ENCODE measurements at places on chromosomes 12 and 14.

DNA sequence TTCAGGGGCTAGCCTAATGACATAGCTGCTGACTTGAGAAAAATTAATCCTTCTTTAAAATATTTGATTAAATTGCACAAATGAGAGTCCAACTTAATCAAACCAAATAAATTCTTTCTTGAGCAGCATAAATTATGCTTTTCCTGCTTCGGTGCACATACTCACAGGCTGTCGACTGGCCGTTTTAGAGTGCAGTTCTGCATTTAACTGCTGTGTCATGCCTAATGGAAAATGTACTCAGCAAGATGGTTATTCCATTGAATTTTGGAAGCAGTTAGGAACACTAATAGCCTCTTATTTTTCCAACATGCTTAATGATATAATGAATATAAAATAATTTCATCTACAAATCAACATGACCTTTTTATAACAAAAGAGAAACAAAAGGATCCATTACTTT is 266.1 kb upstream of the LRIG3 start:
- DNase-seq: no peak
- H3K36me3 ChIP-seq: no peaks in the 10 kb centered on the region
- no peaks in the 10 kb centered on the region for H3K27me3 ChIP-seq
- no peaks in the 10 kb centered on the region for H3K4me1 ChIP-seq

DNA sequence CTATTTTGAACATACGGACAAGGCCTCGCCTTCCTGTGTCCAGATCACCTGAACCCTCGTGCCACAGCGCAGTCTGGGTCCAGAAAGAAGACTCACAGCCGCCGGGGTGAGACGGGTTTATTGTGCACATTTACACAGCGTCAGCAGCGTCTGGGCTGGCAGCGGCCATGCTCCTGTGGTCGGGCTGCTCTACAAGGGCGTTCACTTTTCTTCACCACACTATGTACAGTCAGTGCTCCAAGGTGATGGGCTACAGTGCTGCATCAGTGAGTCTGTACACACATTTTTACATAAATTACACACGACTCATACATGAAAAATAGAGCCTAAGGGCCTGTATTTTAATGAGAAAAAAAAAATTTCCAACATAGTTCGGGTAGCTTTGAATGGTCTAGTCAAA is 18.0 kb downstream of the ZFYVE21 start:
- no peak overlapping the region for H3K4me3 ChIP-seq
- no peak for DNase-seq
- no peak overlapping the region for H3K27ac ChIP-seq

DNA sequence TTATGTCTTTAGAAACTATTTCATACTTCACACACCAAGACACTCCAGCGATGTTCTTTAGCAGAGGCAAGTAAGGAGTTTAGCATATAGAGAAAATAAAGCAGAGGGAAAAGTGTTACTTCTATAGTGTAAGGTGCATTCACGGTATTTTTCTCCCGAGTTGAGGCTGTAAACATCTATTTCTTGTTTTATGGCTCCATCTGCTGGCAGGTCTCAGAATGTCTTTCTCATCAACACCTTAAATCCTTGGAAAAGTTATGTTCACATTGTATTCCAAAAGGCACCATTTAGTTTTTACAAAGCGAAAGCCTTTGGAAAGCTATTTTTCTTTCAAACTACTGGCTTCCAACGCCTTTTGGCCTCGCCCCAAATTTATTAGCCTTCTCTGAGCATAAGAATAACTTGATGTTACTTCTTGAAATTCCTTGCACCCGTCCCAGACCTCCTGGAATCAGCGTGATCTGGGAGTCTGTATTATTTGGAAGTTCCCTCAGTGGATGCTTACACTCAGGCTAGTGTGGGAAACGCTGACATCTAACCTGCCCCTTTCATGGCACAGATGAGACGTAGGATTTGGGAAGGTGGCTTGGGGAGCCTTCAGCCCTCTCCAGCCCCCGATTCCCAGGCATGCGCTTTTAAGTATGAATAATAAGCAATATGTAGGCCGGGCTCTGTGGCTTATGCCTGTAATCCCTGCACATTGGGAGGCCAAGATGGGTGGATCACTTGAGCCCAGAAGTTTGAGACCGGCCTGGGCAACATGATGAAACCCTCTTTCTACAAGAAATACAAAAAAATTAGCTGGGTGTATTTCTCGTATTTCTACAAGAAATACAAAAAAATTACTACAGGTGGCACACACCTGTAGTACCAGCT is 1.9 kb upstream of the PIWIL1 start:
- no peaks in the 10 kb centered on the region for H3K36me3 ChIP-seq
- DNase-seq: peak; percentile 44
- no peak overlapping the region for H3K4me3 ChIP-seq

DNA sequence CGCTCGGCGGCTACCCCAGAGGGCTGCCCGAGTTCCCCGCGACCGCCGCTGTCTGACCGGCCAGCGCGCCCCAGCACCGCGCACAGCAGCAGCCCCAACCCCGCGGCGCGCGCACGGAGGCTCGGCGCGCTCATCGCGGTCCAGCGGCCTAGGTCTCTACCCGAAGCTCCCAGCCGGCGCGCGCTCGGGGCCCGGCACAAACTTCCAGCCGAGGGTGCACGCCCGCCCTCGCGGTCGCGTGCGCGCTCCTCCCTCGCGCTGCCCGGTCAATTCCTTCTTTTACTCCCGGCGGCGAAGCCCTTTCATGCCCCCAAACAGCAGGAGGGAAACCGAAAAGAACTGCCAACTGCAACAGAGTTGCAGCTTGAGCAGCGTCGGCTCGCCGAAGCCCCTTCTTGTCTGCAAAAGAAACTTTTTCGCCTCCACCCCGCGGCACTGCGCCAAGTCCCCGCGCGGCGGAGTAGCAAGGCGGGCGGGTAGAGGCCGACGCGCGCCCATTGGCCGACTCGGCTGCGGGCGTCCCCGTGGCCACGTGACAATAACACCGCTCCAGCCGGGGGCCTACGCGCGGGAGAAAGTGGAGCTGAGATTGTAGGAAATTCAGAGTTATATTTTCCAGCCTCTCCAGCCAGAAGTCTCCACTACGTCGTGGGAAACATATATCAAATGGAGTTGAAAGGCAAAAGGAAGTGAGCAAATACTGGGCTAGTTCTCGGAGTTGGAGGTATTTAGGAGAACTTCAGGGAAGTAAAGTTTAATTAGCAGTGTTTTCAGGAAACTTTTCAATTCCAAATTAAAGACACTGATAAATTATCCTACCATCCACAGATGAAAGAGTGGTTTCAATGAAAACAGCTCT is at the start of gene LRIG3:
Gene LRIG3 (minus strand): TSS at position 403 of the 859 bp plus-strand sequence. CDS start 269 bp downstream, at position 134.
- DNase-seq: peak; percentile 98
- peaks cover 6% of the 10 kb centered on the region for H3K36me3 ChIP-seq
- H3K27me3 ChIP-seq: no peaks in the 10 kb centered on the region
- H3K4me3 ChIP-seq: peak within 1 kb of the TSS; percentile 98
- peak within 1 kb of the TSS; percentile 98 for H3K27ac ChIP-seq

DNA sequence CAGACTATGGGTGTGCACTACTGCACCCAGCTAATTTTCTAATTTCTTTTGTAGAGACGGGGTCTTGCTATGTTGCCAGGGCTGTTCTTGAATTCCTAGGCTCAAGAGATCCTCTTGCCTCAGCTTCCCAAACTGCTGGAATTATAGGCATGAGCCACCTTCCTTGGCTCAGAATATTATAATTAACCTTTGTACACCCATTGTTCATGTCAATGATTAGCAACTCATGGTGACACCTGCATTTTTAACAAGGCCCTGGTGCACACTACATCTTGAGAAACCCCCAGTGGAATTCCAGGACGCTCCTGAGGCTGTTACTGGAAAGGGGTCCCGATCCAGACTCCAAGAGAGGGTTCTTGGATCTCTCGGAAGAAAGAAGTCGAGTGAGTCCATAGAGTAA is 28.3 kb upstream of the CCDC63 start:
- no peaks in the 10 kb centered on the region for H3K36me3 ChIP-seq
- H3K4me1 ChIP-seq: no peaks in the 10 kb centered on the region
- no peak overlapping the region for H3K27ac ChIP-seq

- peak overlapping the region; percentile 34 for H3K27ac ChIP-seq
- no peak for DNase-seq
- no peaks in the 10 kb centered on the region for H3K4me1 ChIP-seq
- no peaks in the 10 kb centered on the region for H3K27me3 ChIP-seq
- H3K4me3 ChIP-seq: no peak overlapping the region
- H3K36me3 ChIP-seq: no peaks in the 10 kb centered on the region
Observed at GRCh38 chr12:96170328-96170727, 23.8 kb upstream of the ELK3 start.

DNA sequence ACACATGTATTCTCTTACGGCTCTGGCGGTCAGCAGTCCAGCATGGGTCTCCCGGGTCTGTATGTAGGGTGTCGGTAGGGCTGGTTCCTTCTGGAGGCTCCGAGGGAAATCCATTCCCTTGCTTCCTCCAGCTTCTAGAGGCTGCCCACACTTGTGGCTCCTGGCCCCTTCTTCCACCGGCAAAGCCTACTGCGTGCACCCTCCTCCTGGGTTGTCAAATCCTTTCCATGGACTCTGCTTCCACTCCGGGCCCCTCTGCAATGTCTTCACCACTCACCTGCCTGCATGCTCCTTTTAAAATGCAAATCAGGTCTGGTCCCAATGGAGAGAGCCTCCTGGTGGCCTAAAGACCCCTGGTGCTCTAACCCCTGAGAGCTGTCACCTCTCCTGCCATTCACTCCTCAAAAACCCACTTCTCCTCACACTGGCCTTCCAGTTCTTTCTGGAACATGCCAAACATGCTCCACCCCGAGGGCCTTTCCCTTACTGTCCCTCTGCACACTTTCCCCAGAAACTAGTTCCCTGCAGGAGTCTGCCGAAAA is 108.5 kb downstream of the DICER1 start:
- peaks cover 15% of the 10 kb centered on the region for H3K27me3 ChIP-seq
- H3K27ac ChIP-seq: no peak overlapping the region
- no peaks in the 10 kb centered on the region for H3K4me1 ChIP-seq
- no peak overlapping the region for H3K4me3 ChIP-seq
- H3K36me3 ChIP-seq: no peaks in the 10 kb centered on the region

DNA sequence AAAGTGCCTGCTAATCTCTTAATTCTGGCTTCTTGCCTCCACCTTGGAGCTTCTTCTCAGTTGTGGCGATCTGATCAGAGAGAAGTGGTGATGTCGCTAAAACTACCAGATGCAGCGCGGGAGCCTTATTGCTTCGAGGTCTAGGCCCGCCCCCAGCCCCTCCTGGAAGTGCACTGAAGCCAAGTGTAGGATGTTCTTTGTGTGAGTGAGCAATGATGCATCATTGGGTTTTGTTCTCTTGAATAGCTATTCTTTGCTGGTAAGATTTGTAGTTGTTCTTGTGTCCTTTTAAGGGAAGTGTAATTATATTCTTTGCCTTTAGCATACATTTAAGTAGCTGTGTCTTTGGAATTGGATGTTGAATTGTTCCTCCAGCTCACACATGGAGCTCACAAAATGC is 35.8 kb downstream of the MTHFD1 start:
- no peak for DNase-seq
- H3K4me1 ChIP-seq: no peaks in the 10 kb centered on the region
- no peak overlapping the region for H3K27ac ChIP-seq
- no peaks in the 10 kb centered on the region for H3K27me3 ChIP-seq
- H3K36me3 ChIP-seq: peaks cover 19% of the 10 kb centered on the region
- no peak overlapping the region for H3K4me3 ChIP-seq

DNA sequence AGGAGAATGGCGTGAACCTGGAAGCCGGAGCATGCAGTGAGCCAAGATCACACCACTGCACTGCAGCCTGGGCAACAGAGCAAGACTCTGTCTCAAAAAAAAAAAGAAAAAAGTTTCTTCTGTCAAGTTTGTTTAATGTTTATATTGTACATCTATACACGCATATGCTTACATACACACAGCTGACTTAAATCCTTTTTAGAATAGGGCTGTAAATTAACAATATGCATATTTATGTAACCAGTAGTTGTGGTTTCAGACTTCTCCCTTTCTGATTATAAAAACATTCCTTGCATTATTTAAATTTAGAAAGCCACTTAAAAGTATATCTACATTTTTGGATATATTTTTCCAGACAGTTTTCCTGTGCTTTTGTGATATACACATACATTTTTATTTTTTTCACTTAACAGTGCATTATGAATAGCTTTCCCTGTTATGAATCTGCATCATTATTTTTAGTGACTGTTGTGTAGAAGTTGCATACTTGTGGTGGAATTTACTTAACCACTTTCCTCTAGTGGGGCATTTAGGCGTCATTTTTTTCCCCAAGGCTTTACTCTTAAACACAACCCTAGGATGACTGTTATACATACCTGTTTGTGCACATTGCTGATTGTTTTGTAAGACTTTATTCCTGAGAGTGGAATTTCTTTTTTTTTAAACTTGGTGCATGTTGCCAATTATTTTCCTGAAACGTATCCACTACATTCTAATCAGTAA is 29.4 kb downstream of the POLR3B start:
- no peak overlapping the region for H3K4me3 ChIP-seq
- H3K27me3 ChIP-seq: no peaks in the 10 kb centered on the region
- peak; percentile 3 for DNase-seq
- no peaks in the 10 kb centered on the region for H3K4me1 ChIP-seq
- H3K36me3 ChIP-seq: peaks cover 10% of the 10 kb centered on the region

DNA sequence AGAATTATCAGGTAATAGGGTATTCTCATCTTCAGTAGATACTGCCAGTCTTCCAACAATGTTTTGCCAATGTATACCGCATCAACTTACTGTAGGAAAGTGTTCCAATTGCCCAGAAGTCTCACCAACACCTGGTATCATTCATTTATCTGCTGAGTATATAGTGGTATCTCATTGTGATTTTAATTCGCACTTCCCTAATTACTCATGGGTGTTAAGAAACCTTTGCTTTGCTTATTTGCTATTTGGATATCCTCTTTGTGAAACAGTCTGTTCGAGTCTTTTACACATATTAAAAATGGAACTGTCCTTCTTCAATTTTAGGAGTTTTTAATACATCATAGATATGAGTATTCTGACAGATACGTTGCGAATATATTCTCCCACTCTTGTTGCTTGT is 6.1 kb downstream of the TM7SF3 start:
- peaks cover 6% of the 10 kb centered on the region for H3K4me1 ChIP-seq
- no peak overlapping the region for H3K27ac ChIP-seq
- H3K27me3 ChIP-seq: no peaks in the 10 kb centered on the region
- DNase-seq: no peak

DNA sequence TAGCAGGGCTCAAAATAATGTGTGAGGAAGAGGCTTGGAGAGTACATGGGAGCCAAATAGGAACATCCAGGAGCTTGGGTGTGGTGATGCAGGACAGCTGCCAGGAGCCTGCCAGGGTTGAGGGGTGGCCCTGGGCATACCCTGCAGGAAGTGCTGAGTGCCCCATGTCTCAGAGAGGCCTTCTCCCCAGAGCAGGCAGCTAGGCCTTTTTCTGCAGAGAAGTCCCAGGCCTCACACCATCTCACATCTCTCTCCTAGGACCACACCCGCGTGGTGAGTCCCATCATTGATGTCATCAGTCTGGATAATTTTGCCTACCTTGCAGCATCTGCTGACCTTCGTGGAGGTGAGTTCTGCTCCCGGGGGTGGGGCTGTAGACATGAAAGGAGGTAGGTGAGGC is 66.9 kb downstream of the ERH start:
- H3K27ac ChIP-seq: no peak overlapping the region
- DNase-seq: no peak
- H3K4me3 ChIP-seq: no peak overlapping the region
- no peaks in the 10 kb centered on the region for H3K4me1 ChIP-seq
- H3K36me3 ChIP-seq: no peaks in the 10 kb centered on the region
- no peaks in the 10 kb centered on the region for H3K27me3 ChIP-seq

- DNase-seq: no peak
- no peak overlapping the region for H3K27ac ChIP-seq
- H3K4me1 ChIP-seq: no peaks in the 10 kb centered on the region
- no peaks in the 10 kb centered on the region for H3K36me3 ChIP-seq
- H3K4me3 ChIP-seq: no peak overlapping the region
- H3K27me3 ChIP-seq: no peaks in the 10 kb centered on the region
Observed at GRCh38 chr12:92973614-92974013, 44.5 kb upstream of the EEA1 start.
